ENCODE measurements at places on chromosomes 13 and 19. TPM values are rescaled to one million over a fixed set of nuclear protein-coding genes. Genes with fewer than 3 reads are reported as not detected.

The NOTCH3 gene
- total RNA-seq = 162 TPM

The ADGRE3 gene
- total RNA-seq = not detected

GRCh38 chr19:41096353-41096752 is 8.1 kb downstream of the CYP2A13 start:
- DNase-seq = no peak
- H3K36me3 ChIP-seq = no peaks in the 10 kb centered on the region
- H3K27me3 ChIP-seq = no peaks in the 10 kb centered on the region
- no peaks in the 10 kb centered on the region for H3K4me1 ChIP-seq

The IGFL2 gene
- 9.8 TPM for total RNA-seq

DNA sequence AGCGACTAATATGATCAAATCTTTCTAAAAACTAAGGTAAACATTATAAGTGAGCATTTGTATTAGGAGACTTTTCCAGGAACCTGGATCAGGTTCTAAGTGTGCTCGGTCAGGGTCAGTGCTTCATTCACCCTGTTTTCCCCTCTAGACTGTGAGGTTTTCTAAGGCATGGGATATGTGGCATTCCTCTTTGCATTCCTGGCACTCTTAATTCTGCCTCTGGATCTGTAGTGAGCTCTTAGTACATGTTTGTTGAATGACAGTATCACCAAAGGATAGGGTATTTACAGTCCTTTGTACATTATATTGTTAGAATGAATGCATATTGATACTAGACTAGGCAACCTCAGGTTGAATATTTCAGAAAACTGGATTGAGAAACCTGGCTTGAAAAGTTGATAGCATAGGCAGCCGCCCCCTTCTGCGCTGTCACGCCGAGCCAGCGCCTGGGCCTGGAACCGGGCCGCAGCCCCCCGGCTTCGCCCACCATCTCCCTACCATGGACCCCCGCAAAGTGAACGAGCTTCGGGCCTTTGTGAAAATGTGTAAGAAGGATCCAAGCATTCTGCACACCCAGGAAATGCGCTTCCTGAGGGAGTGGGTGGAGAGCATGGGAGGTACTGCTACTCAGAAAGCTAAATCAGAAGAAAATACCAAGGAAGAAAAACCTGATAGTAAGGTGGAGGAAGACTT is 156.5 kb downstream of the KCNRG start:
- H3K4me3 ChIP-seq = no peak overlapping the region
- no peaks in the 10 kb centered on the region for H3K27me3 ChIP-seq
- H3K36me3 ChIP-seq = no peaks in the 10 kb centered on the region
- peak; percentile 63 for DNase-seq
- no peak overlapping the region for H3K27ac ChIP-seq

All from astrocyte (in vitro differentiated cells and primary cell).